Uterus (tissue), 4 donors: ENCODE measurements at places on chromosomes 7 and 10.

DNA sequence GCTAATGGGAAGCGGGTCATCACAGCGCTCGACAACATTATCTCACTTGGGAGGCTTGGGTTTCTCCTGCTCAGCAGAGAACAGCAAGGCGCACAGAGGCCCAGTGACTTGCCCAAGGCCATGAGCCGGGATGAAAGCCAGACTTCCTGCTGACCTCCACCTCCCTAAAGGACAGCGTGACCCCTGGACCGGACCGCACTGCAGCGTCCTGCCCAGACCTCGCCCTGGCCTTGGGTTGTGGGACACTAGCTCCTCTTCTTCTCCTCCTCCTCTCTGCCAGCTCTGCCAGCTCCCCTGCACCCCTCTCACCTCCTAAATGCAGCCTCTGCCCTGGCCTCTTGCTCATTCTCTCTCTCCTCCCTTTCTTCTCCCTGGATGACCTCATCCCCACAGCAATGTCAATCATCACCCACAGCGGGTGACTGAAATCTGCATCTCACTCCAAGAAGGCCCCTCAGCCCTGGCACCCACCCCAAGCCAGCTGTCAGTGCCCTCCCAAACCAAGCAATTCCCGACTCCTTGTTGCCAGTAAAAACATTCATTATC is 19.4 kb downstream of the SPOCK2 start:
- DNase-seq: no peak

GRCh38 chr7:152342796-152343195 is 93.0 kb downstream of the KMT2C start:
- DNase-seq: no peak

GRCh38 chr7:97043281-97043680 is 18.6 kb upstream of the DLX5 start:
- DNase-seq: no peak

- DNase-seq: no peak
Measured at GRCh38 chr10:22374489-22375126, 29.3 kb downstream of the SPAG6 start.

- DNase-seq: no peak
Measured at GRCh38 chr10:34771525-34771924, 43.6 kb downstream of the PARD3 start.

DNA sequence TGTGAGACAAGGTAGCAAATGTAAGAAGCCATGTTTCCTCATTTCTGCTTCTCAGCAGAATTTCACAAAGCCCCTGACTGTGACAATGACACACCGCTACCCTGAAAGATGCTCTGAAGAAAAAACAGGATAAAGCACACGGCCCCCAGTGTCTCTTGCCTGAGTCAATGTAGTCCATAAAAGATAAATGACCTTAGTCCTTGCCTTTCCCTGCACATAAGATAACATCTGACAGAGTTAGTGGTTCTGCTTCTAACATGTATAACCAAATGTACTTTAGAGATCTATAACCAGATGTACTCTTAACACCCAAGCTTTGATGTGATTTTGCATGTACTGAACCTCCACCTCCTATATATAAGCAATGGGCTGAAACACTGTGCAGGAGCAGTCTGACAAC is 3.0 kb upstream of the SND1 start:
- DNase-seq: no peak

GRCh38 chr10:22564060-22564459 is 150.3 kb downstream of the PIP4K2A start:
- DNase-seq: no peak

DNA sequence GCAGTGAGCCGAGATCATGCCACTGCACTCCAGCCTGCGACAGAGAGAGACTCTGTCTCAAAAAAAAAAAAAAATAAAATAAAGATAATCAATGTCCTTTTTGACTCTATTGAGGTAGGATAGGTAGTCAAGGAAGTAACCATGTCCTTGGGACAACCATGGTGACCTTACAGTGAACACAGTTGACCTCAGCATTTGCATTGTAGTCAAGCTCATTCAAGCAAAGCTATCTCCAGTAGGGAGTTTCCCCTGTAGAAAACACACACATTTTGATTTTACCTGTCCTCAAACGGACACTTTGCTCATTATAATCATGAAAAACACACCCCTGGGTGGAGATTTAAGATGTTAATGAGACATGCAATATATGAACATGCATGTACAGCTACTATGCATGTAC is 171.7 kb downstream of the KIF20B start:
- no peak for DNase-seq

DNA sequence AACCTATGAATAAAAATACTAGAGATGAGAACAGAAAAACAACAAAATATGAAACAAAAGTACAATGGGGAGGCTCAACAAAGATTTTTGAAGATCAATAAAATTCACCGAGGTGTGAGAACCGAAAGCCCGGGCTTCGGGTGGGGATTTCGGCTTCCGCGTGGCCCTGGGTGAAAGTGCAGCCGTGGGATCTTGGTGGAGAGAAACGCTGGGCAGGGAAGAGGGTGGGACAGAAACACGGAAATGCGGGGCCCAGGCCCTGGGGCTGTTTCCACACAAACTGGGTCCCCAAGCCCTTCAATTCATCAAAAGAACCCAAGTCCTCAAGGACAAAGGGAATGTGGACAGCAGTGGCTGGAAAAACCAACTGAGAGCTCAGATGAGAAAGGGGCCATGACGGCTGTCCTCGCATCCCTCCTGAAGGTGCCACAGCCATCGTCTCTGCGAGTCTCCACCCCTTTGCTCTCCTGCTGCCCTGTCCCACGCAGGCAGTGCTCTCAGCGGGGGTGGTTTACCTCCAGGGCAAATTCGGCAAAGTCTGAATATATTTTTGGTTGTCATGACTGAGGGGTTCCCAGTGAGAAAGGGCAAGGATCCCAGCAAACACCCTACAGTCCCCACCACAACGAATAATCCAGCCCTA is 19.7 kb downstream of the FOXL3 start:
- no peak for DNase-seq

GRCh38 chr7:108014747-108015682 is 12.1 kb upstream of the LAMB1 start:
- DNase-seq: no peak

DNA sequence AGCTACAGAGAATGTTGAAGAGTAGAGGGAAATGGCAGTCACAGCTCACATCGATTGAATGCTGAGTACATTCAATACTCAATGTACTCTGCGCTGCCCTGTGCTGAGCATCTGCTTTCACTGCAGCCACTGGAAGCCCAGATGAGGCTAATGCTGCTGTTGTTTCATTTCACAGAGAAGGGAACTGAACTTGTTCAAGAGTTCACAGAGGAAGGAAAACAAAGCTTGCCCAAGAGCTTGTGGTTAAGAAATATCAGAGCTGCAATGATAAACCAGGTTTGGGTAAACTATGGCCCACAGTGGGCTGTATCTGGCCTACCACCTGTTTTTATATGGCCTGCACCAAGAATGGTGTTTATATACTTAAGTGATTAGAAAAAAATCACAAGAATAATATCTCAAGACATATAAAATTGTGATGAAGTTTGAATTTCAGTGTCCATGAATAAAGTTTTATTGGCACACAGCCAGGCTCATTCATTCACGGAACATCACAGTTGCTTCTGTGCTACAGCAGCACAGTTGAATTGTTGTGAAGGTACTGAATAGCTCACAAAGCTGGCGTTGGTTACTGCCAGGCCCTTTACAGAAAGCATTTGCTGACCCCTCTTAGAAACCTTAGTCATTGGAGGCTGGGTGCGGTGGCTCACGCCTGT is 64.1 kb downstream of the CFAP58 start:
- no peak for DNase-seq

DNA sequence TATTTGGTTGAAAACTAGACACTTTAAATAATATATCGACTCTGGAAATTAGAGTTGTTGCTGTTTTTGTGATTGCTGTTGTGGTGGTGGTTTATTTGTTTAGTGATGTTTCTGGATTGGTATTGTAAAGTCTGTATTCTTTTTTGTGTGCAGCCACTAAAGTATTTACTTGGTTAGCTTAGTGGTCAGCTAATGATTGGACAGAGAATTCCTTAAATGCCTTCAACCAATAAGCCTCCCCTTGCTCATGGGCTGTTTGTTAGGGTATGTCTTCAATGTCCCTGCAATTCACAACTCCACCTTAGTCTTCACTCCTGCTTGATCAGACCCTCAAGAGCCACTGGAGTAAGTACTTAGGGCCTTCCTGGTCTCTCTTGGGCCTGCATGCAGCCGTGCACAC is 71.0 kb downstream of the PAXIP1 start:
- no peak for DNase-seq

DNA sequence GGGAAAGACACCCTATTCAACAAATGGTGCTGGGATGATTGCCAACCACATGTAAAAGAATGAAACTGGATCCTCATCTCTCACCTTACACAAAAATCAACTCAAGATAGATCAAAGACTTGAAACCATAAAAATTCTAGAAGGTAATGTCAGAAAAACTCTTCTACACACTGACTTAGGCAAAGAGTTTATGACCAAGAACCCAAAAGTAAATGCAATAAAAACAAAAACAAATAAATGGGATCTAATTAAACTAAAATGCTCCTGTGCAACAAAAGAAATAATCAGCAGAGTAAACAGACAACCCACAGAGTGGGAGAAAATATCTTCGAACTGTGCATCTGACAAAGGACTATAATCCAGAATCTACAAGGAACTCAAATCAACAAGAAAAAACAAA is 504.2 kb upstream of the MBL2 start:
- no peak for DNase-seq

- no peak for DNase-seq
Measured at GRCh38 chr7:112346381-112347060, 103.7 kb upstream of the IFRD1 start.

GRCh38 chr10:786633-787474 is 97.4 kb upstream of the DIP2C start:
- no peak for DNase-seq

DNA sequence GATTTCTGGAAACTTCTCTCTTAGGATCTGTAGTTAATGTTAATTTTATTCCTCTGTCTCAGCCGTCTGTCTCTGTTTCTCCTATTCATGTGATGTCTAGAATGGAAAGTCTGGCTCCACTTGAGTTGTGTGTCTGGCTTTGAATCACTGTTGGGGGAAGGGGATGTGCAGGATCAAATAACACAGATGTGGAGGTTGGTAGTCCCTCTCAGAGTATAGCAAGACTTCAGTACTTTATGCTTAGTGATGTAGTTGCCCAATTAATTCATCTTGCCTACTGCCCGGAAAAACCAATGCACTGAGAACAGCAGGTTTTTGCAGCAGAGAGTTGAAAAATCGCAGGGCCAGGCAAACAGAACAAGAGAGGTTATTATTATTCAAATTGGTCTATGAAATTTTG is 79.2 kb downstream of the PHTF2 start:
- no peak for DNase-seq

GRCh38 chr10:14573666-14574261 is 200.9 kb downstream of the FAM107B start:
- no peak for DNase-seq
